Caudate nucleus (tissue), 63 donors: ENCODE measurements at places on chromosomes 2 and 18.
A peak's percentile ranks its signal among the peaks of the same experiment; 100 is the strongest.

DNA sequence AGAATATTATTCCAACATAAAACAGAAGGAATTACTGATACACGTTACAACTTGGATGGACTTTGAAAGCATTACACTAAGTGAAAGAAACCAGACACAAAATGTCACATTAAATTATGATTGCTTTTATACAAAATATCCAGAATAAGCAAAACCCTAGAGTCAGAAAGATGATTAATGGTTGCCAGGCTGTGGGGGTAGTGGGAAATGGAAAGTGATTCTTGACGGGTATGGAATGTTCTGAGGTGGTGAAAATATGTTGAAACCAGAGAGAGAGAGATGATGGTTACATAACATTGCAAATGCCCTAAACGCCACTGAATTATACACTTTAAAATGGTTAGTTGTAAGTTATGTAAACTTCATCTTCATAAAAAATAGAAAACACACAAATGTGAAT is 1057.2 kb upstream of the TMEFF2 start:
- DNase-seq, result no peak

DNA sequence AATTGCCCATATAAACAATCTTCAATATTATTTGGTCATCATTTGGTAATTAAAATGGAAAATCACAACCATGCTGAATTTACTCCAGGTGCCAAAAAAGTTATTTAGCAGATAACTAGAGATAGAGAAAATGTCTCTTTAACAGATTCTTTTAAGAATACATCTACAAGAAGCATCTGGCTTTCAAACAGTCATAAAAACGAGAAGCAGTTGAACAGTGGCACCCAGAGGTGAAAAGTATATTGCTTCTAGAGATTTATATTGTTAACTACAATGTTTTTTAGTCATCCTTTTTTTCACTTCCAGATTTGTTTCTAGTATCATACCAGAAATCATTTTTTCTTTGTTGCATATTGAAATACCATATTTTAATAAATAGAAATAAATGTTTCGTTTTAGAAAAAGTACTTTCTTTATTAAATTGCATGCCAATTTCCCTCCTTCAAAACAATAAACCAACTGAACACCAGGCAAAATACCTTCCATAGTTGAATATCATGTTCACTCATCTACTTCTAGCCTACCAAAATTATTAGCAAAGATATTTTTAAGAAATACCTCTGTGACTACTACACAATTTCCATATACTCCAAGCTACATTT is 65.4 kb upstream of the HNRNPA3 start:
- DNase-seq, result no peak

- no peak for DNase-seq
Observed at GRCh38 chr2:85423525-85423924, 5.0 kb downstream of the SH2D6 start.

- DNase-seq, result no peak
Observed at GRCh38 chr2:46954951-46955571, 39.5 kb upstream of the MCFD2 start.

DNA sequence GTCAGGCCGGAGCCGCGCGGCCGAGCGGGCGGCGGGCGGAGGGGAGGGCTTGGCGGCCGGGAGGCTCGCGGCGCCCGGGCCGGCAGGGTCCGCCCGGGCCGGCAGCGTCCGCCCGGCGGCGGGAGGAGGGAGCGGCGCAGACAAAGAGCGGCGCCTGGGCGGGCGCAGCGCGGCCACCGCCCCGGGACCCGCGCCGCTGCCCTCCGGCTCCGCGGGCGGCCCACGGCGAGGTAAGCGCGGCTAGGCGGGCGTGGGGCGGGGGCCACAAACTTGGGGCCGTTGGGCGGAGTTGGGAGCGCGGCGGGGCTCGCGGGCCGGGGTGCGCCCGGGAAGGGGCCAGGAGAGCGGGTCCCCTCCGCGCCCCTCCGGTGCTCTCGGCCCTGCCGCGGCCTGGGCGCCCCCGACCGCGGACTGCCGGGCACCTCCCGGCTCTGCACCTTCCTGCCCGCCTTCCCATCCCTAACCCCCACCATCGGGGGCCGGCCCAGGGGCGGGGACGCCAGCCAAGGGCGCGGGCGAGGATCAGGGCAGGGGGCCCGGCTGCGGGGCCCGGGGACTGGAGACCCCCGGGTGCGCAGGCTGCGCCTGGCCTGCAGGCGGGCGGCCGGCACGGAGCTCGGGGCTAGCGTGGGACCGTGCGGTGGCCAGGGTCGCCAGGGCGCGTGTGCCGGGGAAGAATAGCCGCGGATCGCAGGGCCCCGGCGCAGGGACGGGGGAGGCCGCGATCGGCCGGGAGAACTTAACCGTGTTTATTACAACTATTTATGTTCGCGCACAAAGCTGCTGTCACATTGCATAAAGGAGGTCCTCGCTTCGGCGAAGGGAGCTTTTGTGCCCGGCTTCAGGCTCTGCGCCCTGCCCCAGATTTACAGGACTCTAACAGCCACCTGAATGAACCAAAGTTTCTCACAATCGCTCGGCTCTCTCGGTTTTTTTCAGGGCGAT is at the start of gene NCK2:
Gene NCK2, plus strand, starts transcription at position 4 of the 945 bp plus-strand sequence. CDS start 110,152 bp downstream, outside the sequence.
- no peak for DNase-seq

- no peak for DNase-seq
Observed at GRCh38 chr18:46484971-46485370, 172.0 kb downstream of the LOXHD1 start.

GRCh38 chr18:49059028-49059834 is 108.5 kb upstream of the SMAD7 start:
- DNase-seq, result no peak

DNA sequence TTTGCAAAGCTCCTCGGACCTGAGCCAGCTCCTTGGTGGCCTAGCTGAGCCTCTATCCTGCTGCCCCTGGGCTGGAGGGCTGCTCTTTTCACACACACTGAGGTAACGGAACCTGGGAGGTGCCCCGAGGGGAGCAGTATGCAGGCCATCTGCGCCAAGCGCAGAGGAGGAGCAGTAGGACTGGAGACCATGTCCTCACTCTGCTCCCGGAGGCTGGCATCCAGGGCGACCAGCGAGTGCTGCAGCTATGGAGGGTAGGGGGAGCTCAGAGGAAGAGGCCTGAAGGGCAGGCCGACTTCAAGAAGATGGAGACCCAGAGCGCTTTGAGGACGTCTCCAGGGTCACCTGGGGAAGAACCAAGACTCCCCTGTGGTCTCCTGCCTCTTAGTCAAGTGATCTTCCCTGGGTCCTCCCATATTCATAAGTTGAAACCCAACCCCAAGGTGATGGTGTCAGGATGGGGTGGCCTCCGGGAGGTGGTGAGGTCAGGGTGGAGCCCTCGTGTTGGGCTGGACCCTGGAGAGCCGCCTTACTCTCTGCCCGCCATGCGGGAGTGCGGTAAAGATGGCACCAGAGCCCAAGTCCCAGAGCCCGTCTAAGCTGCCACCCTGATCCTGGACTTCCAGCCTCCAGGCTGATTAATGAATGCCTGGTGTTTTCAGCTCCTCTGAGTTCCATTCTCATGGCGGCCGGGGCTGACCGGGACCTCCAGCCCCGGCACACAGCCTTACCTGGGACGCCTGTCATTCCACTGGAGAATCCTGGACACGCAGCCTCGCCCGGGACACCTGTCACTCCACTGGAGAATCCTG is 160.7 kb downstream of the NDUFA10 start:
- no peak for DNase-seq

DNA sequence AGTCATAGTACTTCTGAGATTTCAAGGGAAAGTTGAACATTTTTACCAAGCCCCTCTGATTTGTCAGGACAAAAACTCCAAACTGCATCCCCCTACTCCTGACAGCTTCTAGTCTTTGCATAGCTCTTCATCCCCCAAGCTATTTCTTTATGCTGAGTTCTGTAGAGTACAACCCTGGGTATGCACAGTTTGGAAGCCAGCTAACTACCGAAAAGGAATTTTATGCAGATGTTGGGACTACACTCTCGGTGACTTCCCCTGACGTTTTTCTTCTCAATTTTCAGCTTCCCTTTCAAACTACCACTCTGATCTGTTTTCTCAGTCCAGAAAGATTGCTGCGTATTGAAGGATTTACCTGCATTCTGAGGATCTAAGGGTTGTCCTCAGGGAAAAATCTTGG is 1060.2 kb upstream of the ACVR2A start:
- DNase-seq, result no peak

GRCh38 chr18:48106976-48107781 is 176.7 kb upstream of the SMAD2 start:
- DNase-seq, result no peak

DNA sequence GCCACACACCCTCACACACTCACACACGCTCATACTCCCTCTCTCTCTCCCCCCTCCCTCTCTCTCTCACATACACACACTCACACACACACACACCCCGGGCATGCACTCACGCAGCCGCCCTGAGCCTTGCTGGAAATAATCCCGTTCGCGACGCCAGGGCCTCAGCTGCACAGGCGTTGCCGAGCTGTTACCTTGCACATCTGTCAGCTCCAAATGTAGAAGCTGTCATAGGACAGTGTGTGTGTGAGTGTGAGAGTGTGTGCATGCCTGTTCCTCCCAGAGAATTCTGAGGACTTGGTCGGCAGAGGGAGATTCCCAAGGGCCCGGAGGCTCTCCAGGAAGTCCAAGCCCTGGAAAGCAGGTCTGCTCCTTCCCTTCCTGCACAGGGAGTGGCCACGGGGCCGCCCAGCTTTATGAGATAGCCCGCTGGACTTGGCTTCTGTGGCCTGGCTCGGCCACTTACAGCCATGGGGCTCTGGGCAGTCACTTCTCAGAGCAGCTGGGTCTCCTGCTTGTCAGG is 8.6 kb downstream of the SPR start:
- no peak for DNase-seq

DNA sequence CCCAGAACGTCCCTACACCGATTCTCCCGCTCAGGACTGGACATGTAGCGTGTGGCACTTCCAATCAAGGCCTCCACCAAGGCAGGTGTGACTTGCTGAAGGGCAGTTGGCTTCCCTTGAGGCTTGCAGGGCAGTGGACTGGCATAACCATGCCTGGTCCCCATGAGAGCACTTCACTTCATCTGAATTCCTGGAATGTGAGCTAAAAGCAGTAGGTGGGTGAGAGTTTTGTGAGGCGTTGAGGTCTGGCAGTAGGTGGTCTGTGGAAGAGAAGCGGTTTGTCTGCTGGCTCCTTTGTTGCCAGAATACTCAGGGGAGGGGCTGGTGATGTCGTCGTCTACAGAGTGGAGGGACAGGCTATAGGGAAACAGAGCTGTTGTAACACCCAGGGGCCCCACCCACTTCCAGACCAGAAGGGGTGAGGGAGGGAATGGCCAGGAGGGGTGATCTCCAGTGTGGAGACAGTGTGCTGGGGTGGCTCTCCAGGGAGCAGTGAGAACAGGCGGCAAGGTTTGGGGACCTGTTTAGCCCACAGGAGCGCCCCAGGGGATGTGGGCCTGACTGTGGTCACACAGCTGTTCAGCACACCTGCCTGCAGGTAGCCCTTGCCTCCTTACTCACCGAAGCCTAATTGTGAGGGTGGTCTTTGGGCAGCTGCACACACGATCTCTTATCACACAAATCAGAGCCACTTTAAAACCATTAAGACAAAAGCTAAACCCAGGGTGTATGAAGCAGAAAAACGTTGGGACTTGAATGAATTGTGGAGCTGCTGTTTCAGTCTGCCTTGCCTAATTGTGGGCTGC is 21.5 kb upstream of the ALKAL2 start:
- DNase-seq, result no peak

DNA sequence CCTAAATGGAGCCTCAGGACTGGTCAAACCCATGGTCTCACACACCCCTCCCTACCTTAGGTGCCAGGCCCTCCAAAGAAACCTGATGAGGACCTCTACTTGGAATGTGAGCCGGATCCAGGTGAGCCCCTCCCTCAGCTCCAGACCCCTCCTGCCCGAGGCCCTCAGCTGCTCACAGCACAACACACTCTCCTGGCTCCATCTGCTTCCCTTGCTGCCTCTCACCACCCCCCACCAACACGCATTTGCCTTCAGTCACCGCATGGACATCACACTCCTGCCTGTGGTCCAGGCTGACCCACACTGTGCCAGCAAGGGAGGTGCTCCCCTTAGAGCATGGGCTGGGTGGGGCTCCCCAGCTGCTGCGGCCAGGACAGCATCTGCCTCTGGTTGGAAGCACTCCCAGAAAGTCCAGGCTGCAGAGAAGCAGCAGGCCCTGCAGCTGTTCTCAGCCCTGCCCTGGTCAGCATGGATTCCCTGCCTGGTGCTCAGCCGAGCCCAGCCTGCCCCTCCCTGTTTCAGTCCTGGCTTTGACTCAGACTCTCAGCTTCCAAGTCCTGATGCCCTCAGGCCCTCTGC is 15.1 kb downstream of the SH2D6 start:
- peak; percentile 84 for DNase-seq

DNA sequence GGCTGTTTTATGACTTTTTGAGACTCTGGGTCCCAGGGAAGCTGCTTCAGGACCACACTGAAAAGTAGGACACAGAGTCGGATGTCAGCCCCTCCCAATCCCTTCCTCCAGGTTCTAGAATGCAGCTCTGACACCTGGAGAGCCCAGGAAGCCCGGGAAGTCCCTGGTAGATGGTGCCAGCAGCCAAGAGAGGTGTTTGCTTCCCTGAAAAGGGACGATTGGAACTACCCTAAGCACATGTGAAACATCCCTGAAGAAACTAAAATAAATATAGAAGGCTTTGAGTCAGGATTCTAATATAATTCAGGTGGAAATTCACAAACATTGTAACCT is 163.2 kb upstream of the CYRIA start:
- no peak for DNase-seq

GRCh38 chr2:26529406-26530239 is 51.7 kb upstream of the OTOF start:
- no peak for DNase-seq

- DNase-seq, result no peak
Observed at GRCh38 chr18:57789759-57790158, 13.4 kb downstream of the ATP8B1 start.

DNA sequence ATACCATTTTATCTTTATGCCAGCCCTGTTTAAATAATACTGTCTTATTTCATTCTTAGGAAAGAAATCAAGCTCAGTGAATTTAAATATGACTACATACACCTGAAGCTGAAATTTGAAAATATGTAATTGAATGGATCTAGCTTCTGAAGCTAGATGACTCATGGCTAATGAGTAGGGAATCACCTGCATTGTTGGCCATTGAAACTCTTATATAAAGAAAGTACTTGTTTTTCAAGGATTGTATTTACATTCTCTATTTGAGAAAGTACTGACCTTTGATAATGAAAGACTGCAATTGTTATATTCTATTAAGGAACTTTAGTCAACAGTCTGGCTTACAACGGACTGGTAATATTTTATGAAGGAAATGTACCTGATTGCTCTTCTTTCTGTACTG is 346.7 kb upstream of the LRATD1 start:
- DNase-seq, result no peak

GRCh38 chr2:44598330-44599119 is 236.8 kb downstream of the CAMKMT start:
- no peak for DNase-seq

DNA sequence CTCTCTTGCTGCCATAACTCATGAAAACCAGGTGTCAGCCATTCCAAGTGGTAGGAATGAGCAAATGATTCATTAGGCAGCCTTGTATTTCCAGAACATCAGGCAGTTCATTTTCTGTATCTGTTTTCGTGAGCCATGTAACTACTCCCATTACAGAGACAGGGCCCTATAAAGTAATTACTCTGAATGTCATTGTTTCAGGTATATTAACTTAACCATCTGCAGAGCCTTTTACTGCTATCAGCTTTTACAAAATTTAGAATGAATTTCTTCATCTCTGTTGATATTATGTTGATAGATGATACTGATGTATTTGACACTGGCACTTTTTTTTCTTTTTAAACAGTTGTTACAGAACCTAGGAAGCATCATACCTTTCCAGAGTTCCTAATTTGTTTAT is 69.9 kb downstream of the MGAT5 start:
- no peak for DNase-seq
